Activated CD4-positive, CD25-positive, alpha-beta regulatory T cell treated with anti-CD3 and anti-CD28 coated beads, Interleukin-2, amount 50 U/mL, for 16 hours (primary cell): ENCODE measurements at places on chromosomes 6 and 20.

- DNase-seq, result no peak
Observed at GRCh38 chr20:51889466-51889865, 87.1 kb upstream of the SALL4 start.

DNA sequence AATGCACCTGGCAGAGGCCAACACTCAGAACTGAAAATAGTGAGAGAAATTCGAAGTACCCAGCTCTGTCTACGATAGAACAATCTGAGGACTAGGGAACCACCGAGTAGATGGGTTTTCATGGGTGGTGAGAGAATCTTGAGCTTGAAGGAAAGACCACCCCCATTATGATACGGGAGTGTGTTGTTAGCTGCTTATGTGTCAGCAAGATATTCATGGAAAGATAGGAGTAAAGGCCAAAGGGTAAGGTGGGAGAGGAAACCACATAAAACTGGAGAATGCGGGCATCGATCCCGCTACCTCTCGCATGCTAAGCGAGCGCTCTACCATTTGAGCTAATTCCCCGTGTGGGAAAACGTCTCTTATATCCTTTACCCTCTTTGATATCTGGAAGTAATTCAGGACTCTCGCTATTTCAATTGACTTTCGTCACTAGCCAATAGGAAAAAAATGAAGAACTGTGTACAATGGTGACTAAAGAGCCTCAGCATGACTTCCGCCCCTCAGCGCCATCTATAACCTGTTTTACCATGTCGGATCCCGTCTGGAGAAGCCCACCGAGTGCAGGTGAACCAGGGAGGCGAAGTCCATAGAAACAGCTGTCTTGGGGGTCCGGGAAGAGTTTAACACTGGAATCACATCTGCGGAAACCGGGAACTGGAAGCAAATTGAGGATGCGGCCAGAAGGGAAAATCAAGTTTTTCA, 25.0 kb upstream of the ABT1 start:
- DNase-seq, result no peak

- DNase-seq, result no peak
Observed at GRCh38 chr6:165573671-165574070, 89.4 kb downstream of the PDE10A start.

- DNase-seq, result no peak
Observed at GRCh38 chr20:54573838-54574237, 98.4 kb downstream of the DOK5 start.

GRCh38 chr20:51910321-51911050, 108.2 kb upstream of the SALL4 start:
- no peak for DNase-seq

DNA sequence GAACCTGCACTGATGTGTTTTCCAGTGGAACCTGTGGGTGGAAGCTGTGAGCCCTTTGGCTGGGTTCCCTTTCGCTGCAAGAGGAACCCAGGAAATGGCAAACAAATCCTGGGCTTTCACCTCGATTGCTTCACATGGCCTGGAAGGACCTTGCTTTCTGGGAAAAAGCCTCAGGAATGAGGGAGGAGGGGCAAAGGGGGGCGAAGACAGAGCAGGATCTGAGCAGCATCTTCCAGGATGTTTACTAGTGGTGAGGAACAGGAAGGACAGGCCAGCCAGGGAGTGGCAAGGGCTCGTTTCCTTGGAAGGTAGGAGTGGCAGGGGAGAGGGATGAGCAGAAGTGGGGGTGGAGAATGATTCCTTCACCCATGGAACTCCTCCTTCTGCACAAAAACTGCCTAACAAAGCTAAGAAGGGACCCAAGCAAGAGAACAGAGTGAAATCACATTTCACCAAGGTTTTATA, 5.9 kb downstream of the SLC2A10 start:
- DNase-seq, result no peak

- DNase-seq, result no peak
Observed at GRCh38 chr6:162541019-162541601, 186.5 kb downstream of the PRKN start.

- DNase-seq, result no peak
Observed at GRCh38 chr6:103617642-103618041, 1242.1 kb downstream of the HACE1 start.
